ENCODE measurements at places on chromosomes 6 and 20.

DNA sequence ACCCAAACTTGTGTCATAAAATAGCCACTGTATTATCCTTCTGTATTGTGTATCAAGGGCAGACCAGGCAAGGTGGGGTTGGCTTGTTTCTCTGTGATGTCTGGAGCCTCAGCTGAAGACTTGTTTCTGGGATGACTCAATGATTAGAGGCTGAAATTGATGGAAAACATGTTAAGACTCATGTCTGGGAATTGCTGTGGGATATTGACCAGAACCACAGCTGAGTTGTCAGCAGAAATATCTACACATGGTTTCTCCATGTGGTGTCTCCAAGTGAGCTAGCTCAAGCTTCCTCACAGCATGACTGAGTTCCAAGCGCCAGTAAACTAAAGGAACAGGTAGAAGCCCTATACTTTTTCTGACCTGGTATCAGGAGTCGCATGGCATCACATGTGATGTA lies 128.5 kb upstream of the SYNDIG1 start:
- no peak for DNase-seq

- no peak for DNase-seq
Measured at GRCh38 chr20:1377341-1377871, 15.4 kb downstream of the FKBP1A start.

- no peak for DNase-seq
Measured at GRCh38 chr6:152271776-152272464, 365.2 kb downstream of the SYNE1 start.

- no peak for DNase-seq
Measured at GRCh38 chr6:26382121-26382520, 787 bp upstream of the BTN2A2 start.

GRCh38 chr6:83463886-83464285 lies 33.0 kb upstream of the ME1 start:
- DNase-seq, result no peak

DNA sequence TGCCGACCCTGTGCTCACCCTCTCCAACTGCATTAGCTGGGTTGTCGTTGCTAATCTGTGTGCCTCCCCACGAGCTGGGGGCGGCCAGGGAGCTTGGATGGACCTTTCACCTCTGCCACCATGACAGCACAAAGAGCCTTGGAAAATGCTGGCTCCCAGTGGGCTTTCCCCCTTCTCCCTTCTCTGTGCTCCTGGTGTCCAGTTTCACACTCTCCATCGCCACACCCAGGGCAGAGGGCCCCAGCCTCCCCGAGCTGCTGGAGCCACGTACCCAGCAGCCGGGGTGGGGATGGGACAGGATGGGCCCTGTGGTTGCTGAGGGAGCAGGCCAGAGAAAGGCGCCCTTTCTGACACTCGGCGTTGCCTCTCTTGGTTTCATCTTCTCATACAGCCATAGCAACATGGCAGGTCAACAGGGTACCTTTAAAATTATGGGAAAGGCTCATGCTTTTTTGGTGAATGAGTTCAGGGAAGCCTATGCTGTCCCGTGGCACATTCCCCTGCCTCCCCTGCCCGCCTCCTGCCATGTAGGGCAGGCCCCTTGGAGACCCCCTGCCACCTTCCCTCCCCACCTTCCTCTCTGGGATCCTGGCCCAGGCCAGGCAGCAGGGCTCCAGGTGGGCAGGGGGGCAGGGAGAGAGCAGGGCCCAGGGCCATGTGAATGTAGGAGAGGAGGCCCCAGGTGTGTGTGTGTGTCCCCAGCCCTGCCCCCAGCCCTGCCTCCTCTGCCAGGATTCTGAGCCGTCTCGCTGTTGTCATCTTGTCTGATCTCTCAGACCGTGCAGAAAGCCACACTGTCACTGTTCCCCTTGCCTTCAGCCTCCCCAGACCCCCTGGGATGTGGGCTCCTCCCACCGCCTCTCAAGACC lies 85.2 kb upstream of the CCDC167 start:
- no peak for DNase-seq

- DNase-seq, result no peak
Measured at GRCh38 chr20:57802765-57803507, 93.1 kb upstream of the PMEPA1 start.

DNA sequence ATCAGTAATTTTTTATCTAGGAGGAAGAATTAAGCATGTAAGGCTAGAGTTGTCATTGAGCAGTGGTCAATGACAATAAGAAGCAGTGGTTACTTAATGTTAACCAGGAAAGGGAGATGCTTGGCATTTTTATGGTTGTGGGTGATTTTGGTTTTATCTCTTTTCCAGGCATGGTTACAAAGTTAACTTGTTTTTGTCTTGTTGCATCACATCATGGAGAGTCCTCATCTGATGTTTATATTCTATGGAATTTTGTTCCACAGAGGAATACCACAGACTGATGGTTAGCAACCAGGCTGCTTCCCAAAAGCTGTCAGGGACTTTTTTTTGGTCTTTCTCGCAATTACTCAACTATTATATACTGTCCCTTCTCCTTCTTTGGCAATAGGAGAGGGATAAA lies 32.7 kb downstream of the OPRM1 start:
- no peak for DNase-seq

- DNase-seq, result no peak
Measured at GRCh38 chr20:61090541-61090940, 161.5 kb upstream of the CDH4 start.

- no peak for DNase-seq
Measured at GRCh38 chr6:139743664-139744437, 369.4 kb upstream of the CITED2 start.

GRCh38 chr6:143964674-143965081 lies 43.4 kb downstream of the PLAGL1 start:
- DNase-seq, result no peak

GRCh38 chr6:87308970-87309369 lies 13.4 kb upstream of the SMIM8 start:
- DNase-seq, result no peak

GRCh38 chr6:24273096-24273870 lies 84.6 kb downstream of the DCDC2 start:
- DNase-seq, result no peak

- no peak for DNase-seq
Measured at GRCh38 chr6:130720076-130720715, 107.0 kb upstream of the SMLR1 start.

- no peak for DNase-seq
Measured at GRCh38 chr20:45972500-45973183, 639 bp upstream of the ZNF335 start.

- no peak for DNase-seq
Measured at GRCh38 chr6:140344142-140344913, 969.9 kb upstream of the CITED2 start.

DNA sequence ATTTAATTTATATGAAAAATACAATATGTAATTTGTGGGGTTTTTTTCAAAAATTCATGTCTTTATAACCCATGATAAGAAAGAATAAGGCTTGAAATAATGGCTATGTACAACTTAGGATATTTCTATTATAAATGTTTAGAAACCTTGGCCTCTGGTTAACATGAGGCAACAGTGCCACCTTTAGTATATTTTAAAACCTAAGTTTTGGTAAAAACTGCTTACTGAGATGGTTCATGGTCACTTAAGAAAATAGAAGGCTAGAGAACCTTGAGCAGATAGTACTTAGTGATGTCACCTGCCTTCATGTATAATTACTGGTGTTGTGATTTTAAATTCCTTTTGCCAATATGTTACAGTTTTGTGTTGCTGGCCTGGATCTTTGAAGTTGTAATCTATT lies 176.4 kb downstream of the ADGB start:
- DNase-seq, result no peak

GRCh38 chr6:100695445-100695844 lies 185.7 kb downstream of the ASCC3 start:
- no peak for DNase-seq

DNA sequence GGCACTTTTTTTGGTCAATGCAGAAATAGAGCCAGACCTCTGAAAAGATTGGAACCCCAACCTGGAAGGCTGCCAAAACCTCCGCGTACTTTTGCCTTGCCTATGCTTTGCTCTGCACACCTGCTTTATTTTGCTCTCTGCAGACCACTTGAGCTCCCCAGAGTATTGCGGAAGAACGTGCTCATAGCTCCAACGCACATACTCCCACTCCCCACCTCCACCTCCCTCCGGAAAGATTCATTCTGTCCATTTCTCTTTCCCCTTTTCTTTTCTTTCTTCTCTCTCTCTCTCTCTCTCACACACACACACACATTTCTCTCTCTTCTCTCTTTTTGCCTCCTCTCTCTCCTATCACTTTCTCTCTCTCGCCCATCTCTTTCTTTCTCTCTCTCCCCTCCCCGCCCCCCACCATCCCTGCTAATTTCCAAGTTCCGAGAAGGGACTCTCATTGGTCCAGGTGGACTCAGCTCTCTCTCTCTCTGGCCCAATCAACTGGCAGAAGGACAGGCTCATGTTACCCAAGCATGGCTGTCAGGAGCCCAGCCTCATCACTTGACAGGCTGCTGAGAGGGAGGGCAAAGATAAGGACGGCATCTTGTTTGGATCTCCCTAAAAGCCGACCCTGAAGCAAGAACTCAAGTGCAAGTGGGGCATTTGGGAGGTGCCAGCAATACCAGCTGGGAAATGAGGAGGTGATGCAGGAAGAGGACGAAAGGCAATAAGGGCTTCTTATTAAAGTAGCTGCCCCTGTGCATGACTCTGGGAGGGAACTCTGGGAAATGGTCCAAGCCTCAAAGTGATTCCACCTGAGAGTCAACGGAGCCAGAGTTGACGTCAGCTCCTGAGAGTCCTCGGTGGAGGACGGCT lies 246.1 kb downstream of the LY86 start:
- DNase-seq, result no peak

- DNase-seq, result no peak
Measured at GRCh38 chr6:32128751-32129296, 778 bp upstream of the ATF6B start.

- DNase-seq, result peak; percentile 48
Measured at GRCh38 chr6:134882426-134883038, 67.4 kb downstream of the ALDH8A1 start.

- DNase-seq, result no peak
Measured at GRCh38 chr6:168051648-168052047, 27.4 kb downstream of the FRMD1 start.

DNA sequence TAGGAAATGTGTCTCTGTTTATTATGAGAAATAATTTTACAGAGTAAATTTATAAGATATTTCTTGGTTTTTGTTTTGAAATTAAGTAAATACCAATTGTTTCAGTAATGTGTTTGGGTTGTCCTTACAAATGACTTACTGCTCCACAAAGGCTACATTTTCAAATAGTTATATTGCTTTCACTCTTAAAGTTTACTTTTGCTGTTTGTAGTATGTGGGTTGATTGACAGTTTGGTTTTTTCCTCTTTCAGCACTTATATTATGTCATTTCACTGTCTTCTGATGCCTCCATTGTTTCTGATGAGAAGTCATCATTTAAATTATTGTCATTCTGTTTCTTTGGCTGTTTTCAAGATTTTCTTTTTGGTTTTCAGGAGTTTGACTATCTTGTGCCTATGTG lies 34.9 kb upstream of the SUMO4 start:
- DNase-seq, result no peak

- no peak for DNase-seq
Measured at GRCh38 chr6:148866657-148867268, 119.9 kb downstream of the UST start.

DNA sequence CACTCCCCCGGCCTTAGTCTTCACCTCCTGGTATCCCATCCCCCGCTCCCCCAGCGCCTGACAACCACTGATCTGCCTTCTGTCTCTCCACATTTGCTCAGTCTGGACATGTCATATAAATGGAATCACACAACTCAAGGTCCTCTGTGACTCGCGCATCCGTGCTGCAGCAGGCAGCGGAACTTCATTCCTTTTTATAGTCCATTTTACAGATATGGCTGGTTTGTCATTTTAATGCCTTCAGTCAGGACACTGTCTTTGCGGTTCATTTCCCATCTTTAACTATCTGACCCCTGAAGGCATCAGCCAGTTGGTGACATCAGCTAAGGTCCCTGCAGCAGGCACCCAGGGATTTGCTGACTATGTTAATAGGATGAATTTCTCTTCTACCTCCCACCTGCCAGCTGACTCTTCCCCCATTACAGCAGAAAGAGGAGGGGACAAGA lies 125.7 kb downstream of the ZMYND8 start:
- no peak for DNase-seq

DNA sequence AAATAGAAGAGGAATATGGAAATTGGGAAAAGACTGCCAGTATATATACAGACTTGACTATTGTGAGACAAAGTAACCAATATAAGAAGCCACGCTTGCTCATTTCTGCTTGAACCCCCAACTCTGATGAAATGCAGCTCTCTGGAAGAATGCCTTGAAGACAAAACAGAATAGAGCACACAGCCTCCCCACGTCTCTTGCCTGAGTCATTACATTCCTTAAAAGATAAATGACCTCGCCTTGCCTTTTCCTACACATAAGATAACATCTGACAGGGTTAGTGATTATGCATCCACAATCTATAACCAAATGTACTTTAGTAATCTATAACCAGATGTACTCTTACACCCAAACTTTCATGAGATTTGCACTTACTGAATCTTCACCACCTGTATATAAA lies 141.1 kb upstream of the EEF1E1 start:
- no peak for DNase-seq

GRCh38 chr6:20237677-20238460 lies 25.6 kb upstream of the MBOAT1 start:
- no peak for DNase-seq
